Suppressor macrophage treated with lipopolysaccharide for 4 hours (primary cell): ENCODE measurements at places on chromosomes 1 and 21.

- no peak for DNase-seq
Measured at GRCh38 chr1:1612104-1612400, 3.2 kb upstream of the MIB2 start.

- DNase-seq, result no peak
Measured at GRCh38 chr1:55980582-55980981, 598.8 kb downstream of the PLPP3 start.

DNA sequence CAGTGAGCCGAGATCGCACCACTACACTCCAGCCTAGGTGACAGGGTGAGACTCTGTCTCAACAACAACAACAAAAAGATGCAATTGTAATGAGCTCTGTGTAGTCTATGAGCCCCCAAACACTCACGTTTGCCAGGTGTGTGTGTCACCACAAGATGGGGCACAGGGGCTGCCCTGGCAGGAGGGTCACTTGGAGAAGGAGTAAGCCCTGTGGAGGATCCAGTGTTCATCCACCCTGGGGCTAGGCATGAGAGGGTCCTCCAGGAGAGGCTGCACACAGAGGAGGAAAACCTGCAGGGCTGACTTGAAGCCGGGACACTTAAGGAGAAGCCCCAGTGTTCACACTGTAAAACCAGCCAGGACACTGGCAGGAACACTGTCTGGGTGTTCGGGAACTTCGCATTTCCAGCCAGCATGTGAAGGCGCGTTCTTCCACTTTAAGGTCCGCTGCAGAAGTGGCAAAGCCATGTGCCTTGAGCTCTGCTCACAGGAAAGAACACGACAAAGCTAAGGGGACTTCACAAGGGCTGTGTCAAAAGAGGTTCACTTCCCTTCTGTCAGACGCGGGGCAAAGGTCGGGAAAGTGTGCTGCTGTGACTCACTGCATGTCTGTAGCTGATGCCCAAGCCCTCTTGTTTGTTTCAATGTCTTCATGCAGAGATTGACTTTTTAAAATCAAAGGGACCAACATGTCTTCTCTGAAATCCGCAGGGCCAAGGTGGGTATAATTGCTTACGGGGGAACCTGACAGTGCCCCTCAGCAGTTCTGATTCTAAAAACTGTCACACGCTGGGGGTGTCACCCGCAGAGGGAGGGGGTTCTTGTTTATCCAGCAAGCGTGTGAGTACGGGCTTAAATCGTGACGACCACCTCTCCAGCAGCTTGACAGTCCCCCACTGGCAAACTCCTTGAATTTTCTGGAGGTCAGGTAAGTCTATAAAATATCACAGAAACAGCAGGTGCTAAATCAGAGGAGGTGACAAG is 102.8 kb downstream of the RIPK4 start:
- DNase-seq, result peak; percentile 92

- DNase-seq, result no peak
Measured at GRCh38 chr1:22654692-22655091, 1.7 kb downstream of the C1QB start.

GRCh38 chr1:106831511-106831910 is 225.0 kb upstream of the PRMT6 start:
- DNase-seq, result no peak
